Vagina (tissue), 2 donors: ENCODE measurements at places on chromosomes 6 and 20.

GRCh38 chr6:14369717-14370116, 252.1 kb downstream of the CD83 start:
- no peak for DNase-seq

DNA sequence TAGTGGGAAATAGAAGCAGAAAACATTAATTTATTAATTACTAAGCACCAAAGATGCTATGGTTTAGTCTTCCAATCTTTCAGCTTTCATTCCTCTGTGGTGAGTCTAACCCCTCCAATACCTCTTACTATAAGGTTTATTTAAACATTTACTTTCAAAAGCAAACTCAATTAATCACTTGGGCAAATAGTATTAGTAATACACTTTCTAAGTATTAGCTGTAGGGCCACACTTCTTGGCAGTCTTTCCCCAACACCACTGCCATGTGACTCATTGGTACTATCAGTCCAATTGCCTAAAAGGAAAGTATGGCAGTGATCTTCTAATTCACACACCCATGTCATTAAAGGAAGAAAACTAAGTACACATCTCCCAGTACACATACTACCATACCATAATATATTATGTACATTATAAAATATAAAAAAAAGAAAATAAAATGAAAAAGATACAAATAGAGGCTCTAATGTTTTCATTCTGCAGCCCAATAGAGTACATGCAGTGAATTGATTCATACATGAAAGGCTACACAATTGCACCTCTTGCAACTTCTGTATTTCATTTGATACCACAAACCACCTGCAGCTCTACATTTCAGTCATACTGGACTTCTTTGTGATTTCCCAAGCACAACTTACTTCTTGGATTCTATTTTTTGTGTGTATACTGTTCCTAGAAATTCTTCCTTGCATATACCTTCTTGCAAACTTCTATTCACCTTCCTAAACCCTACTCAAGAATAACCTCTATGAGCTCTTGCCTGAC, 218.6 kb downstream of the PKHD1 start:
- no peak for DNase-seq

DNA sequence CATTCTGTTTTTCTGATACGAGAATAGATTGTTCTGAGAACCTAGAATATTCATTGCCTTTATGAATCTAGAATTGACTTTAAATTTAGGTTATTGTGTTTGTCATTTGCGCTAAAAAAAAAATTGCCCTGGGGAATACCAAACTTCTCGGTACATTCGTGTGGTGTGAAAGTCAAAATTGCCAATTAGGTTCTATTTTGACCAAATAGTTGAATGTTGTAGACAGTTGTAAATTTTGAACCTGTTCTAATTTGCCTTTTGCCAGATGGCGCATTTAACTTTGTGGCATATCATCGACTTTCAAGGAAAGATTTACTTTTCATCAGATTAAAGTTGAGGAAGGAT, 3.0 kb downstream of the WTAP start:
- DNase-seq: no peak

GRCh38 chr20:23782366-23782983, 31.7 kb upstream of the CST1 start:
- no peak for DNase-seq

GRCh38 chr6:24743265-24743943, 24.4 kb upstream of the C6orf62 start:
- DNase-seq: no peak
